ENCODE measurements at places on chromosomes 7 and 10.

GRCh38 chr10:4359003-4359402 is 467.0 kb upstream of the AKR1E2 start:
- DNase-seq: no peak

- no peak for DNase-seq
These were observed 214.3 kb downstream of the NRG3 start for GRCh38 chr10:82089327-82089726.

GRCh38 chr7:130367088-130367755 is 13.1 kb upstream of the CPA1 start:
- no peak for DNase-seq

DNA sequence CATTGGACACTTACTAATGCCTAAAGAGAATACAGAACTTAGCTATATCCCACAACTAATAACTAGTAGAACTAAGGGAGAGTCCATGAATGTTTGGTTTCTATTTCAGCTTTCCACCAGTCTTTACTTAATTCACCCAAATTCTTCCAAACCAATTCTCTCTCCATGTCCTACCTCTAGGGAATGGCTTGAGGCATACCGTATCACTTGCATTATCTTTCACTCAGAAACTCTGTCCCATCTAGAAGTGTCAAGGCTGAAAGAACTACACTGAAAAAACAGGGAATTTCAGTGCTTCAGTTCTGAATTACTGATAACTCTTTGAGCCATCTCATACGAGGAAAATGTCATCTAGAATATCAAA is 758 bp downstream of the TMEM168 start:
- DNase-seq: no peak

GRCh38 chr10:3389130-3389529 is 216.5 kb upstream of the PITRM1 start:
- DNase-seq: no peak

DNA sequence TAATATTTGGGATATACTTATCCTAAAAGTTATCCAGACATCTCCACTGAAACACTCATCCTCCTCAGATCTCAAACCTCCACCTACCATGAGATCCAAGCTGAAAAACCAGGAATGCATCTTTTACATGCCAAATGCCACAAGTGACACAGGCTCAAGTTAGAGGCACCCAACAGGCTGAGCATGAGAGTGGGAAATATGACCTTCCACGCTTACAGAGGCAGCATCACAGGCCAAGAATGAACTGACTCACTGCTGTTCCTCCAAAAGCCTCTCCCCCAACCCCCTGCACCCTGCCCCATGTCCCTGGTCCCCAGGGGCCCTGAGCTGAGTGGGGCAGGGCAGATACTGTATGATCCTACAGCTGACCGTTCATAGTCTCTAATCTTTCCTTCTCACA is 4.8 kb upstream of the MTPAP start:
- DNase-seq: no peak

DNA sequence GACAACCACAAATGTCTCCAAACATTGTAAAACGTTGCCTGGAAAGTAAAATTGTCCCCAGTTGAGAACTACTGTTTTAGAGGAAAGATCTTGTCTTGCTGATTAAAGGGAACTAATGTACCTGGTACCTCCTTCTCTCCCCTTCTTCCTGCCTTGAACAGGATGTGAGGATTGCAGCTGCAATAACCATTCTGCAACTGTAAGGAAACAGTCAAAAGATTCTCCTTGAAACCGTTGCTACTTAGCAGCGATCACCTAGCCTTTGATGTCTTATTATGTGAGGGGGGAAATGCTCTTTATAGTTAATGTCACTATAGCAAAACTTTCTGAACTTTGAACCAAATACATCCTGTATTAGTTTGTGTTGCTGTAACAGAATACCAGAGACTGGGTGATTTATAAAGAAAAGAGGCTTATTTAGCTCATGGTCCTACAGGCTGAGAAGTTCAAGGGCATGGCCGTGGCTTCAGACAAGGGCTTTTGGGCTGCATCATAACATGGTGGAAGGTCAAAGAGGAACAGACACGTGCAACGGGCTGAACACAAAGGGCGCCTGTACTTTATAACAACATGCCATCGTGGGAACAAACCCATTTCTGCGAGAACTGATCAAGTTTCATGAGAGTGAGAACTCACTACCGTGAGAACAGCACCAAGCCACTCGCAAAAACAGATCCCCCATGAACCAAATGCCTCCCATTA is 54.2 kb upstream of the PARD3 start:
- no peak for DNase-seq

- DNase-seq: no peak
These were observed at the start of gene KCND2 for GRCh38 chr7:120272701-120273475. TSS of gene KCND2 (plus strand) at chr7:120273175.

DNA sequence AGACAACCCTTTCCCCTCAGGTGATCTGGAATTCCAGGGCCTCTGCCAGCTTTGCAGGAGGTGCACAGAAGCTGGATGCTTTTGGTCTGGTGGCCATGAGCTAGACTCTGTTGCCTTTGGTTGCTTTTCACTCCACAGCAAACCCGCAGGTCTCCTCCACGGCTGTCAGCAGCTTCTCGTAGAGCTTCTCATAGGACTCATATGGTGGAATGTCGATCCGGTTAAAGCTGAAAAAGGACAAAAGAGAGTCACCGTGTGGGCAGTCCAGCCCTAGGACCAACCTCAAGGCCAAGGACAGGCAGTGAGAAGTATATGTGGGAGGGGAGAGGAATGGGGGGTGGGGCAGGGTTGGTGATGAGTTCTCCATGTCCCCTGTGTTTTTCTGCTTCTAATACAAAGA is 113.5 kb downstream of the SMURF1 start:
- DNase-seq: no peak

- no peak for DNase-seq
These were observed 143.9 kb downstream of the SH3PXD2A start for GRCh38 chr10:103711351-103711994.

- no peak for DNase-seq
These were observed 13.4 kb downstream of the NHLRC2 start for GRCh38 chr10:113867904-113868303.

DNA sequence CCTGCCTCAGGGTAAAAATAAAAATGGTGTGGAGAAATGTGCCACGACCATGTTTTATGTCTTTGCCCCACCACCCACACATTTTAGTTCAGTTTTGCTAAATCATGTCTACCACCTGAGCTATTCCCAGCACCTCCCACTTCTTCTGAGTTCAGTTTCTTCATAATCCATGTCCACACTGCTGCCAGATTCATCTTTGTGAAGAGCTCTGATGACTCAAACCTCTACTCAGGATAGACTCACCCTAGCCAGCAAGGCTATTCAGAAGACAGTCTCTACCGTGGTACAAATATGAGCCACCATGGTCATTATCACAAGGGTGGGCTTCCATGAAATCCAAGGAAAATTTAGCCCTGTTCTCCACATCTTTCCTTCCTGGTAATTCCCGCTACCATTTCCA is 231.1 kb upstream of the PRKCQ start:
- no peak for DNase-seq

GRCh38 chr10:73131913-73132686 is 21.8 kb downstream of the NUDT13 start:
- DNase-seq: no peak
